Stimulated activated CD8-positive, alpha-beta memory T cell treated with anti-CD3 and anti-CD28 coated beads, Interleukin-4, amount 100 ng/mL, for 1 hour (primary cell): ENCODE measurements at places on chromosomes 7 and 10.

GRCh38 chr10:128064108-128064969, 61.9 kb downstream of the MKI67 start:
- no peak for DNase-seq

DNA sequence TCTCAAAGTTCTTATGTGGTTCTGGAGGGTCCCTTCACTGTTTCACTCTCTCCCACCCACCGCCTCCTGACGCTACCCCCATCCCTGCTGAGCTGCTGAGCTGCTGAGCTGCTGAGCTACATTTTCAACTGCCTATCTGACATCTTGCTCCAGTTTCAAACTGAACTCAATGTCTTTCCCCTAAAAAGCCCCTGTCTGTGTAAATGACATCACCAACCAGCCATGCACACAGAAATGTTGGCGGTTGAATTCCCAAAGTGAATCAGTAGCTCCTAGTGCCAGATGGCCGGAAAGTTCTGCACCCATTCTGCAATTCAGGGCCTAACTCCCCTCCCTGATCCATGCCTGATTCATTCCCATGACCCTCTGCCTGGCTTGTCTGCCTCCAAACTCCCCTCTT, 71.2 kb downstream of the WNT2 start:
- no peak for DNase-seq

- no peak for DNase-seq
Observed at GRCh38 chr10:25989951-25990350, 55.9 kb downstream of the MYO3A start.

- DNase-seq: no peak
Observed at GRCh38 chr10:21329995-21330627, 195.4 kb downstream of the SKIDA1 start.

GRCh38 chr7:24896031-24896501, 83.9 kb downstream of the OSBPL3 start:
- DNase-seq: no peak

DNA sequence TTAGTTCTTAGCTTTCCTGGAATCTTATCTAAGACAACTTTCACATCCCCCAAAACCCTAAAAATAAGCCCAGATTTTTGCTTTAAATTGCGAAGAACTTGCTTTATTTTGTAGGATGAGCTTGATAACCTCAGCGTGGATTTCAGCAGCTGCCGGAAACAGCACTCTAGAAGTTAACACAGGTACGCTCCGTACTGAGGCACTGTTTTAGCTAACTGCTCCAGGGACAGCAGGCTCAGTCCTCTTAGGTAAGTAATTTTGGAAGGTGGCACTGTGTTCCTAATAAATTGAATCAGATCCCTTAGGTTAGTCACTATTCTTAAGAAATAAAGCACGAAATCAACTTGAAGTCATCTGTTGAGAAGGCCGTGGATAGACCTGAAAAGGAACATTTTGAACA, 2.2 kb upstream of the AUTS2 start:
- DNase-seq: no peak

- DNase-seq: no peak
Observed at GRCh38 chr10:80197972-80198916, 7.1 kb downstream of the ANXA11 start.
